ENCODE measurements at places on chromosomes 6 and 20.

GRCh38 chr6:45983062-45983461 lies 32.6 kb downstream of the CLIC5 start:
- no peak for DNase-seq

DNA sequence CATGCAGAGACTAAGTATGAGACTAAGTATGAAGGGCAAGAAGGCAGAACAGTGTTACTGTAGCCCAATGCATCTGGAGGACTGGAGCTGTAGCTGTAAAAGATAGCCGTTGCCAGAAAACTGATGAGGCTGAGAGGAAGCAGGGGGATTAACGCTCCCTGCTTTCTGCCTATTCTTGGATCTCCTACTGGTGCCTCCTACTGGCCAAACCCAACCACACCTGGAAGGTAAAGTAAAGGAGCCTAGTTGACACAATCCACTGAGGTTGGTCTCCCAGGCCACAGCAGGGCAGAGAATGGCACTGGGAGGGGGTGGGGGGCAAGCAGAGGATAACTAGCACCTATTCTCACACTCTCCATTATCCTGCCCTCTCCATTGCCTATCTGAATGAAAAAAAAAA lies 105.0 kb upstream of the MRPS10 start:
- DNase-seq = no peak

DNA sequence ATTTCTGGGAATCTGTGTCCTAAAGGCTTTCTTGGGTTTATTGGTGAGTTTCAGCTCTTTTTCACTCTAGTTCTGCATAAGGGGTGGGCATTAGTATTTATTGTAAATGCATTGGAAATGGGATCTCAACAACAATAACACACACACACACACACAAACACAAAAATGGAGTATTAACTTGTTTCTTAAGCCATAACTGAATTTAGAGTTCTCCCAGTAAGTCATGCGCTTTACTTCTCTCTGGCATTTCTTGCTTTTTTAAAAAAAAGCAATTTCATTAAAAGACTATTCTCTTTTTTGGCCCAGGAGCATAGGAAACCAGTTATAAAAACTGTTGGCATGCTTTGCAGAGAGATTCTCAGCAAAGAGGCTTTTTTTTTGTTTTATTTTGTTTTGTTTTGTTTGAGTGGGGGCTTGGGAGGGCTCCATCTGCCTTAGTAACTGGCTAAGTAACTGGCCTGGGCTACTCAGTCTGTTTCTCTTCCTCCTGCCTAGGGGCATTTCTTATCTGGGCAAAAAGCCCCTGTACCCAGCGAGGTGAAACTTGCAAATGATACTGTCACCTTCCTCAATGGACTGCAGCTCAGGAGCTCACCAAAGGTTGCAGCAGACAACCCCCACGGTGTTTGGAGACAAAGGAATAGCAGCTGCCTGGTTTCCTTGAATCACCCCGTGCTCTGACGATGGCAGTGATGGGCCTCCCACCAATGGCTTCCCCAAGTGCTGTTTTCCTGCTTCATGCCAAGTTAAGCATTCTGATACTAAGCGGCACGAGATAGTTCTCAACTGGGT lies 128.5 kb downstream of the BCAS1 start:
- no peak for DNase-seq

GRCh38 chr20:58077282-58077681 lies 151.2 kb downstream of the ANKRD60 start:
- DNase-seq = no peak

DNA sequence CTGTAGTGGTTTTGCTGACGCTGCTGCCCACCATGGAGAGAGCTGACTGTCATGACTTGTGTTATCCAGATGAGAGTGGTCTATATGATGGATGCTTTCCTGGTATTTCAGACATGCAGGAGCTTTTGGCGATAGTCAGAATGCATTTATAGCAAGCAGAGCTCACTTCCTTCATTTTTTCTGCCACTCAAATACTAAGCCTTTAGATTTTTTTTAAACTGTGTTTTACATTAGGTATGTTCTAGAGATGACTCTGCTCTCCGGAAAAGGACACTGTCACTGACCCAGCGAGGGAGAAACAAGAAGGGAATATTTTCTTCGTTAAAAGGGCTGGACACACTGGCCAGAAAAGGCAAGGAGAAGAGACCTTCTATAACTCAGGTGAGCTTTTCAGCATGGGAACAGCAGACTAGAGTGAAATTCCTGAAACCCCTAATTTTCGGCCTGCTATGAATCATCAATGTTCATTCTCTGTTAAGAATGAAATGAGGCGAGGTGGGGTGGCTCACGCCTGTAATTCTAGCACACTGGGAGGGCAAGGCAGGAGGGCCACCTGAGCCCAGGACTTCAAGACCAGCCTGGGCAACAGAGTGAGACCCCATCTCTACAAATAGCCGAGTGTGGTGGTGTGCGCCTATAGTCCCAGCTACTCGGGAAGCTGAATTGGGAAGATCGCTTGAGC lies 98.6 kb upstream of the CLDN20 start:
- DNase-seq = no peak

DNA sequence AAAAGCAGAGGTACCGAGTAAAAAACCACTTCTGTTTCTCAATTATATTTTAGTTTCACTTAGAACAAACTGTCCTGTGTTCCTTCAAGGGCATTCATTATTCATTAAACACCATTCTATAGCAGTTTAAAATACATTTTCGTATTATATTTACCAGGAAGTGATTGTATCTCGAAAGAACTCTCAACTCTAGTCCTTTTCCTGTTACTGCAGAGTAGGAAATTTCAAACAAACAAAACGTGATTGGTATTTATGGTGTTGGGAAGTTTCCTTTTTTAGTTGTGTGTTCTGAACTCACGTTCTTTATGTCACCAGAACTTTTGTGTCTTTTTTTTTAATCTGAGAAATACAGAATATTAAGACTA lies 139.5 kb upstream of the BTBD3 start:
- DNase-seq = no peak

- DNase-seq = no peak
These were observed 6.5 kb downstream of the RBM38 start for GRCh38 chr20:57397693-57398108.

DNA sequence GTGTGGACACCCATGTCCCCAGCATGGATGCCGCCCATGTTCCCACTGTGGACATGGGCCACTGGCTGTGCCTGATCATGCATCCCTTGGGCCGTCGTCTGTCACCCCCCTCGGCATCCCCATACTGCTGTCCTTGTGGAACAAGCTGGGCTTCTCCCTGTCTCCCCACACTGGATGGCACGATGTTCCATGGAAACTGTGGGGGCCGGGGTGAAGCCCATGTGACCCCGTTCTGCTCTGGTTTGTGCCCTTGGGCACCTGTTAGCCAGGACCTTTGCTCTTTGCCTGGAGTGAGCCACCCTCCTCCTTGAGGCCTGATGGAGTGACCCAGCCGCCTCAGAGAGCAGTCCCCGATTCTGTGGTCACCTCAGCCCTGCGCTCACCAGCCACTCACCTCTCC lies 7.6 kb upstream of the FRMD1 start:
- no peak for DNase-seq

- DNase-seq = no peak
These were observed 219.0 kb downstream of the PREX1 start for GRCh38 chr20:48608756-48609155.

GRCh38 chr6:125316621-125317020 lies 14.9 kb upstream of the HDDC2 start:
- no peak for DNase-seq

GRCh38 chr20:64216910-64217309 lies 38.6 kb upstream of the PCMTD2 start:
- no peak for DNase-seq

GRCh38 chr6:163964789-163965188 lies 550.3 kb downstream of the QKI start:
- DNase-seq = no peak

GRCh38 chr20:61886721-61887595 lies 178.7 kb downstream of the TAF4 start:
- DNase-seq = no peak

DNA sequence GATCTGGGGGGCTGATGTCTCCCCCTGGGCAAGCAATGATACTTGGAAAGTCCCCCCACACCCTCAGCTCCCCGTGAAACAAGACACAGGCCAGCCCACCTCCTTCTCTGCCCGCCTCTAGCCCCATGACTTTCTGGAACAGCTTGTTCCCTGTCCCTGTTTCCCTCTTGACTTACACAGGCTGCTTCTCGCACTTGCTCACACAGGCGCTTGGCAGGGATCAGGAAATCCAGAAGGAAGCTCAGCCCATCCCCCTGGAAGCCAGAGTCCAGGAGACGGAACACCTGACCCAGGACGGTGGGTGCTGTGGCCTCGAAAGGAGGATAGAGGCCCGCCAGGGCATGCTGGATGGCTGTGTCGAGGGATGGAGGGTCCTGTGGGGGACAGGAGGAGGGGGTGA lies 14.8 kb downstream of the KIAA1755 start:
- no peak for DNase-seq

DNA sequence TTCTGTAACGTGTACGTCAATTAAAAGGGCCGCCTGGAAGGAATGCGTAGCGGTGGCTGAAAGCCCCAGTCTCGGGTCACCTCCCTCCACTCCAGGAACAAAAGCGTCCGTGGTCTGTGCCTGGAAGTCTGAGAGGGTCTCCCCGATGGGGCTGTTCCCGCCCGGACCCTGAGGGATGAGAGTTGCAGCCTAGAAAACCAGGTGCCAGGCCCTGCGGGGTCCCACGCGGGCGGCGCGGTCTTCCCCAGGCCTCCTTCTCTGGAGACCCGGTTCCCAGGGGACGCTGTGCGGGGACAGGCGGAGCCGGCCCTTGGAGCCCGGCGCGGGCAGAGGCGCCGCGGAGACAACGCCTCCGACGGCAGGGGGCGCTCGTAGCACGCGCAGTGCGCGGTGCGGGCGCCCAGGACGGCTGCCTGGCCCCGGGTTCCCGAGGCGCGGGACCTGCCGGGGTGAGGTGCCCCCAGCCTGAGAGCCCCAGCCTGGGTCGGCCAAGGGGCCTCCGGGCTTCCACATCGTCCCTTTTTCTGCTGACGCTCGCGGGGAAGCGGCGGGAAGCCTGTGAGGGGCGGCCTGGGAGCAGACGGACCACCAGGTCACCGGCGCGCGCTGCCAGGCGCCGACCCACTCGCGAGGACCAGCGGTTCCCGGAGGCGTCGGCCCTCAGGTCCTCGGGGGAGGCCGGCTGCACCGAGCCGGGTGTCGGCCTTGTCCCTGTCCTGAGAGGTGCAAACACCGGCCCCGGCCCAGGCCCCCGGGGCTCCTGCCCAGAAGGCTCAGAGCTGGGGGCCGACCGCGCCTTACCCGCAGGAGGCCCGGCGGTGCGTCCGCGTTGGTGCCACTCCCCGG lies 5.3 kb upstream of the FOXC1 start:
- no peak for DNase-seq

- DNase-seq = no peak
These were observed 75.9 kb downstream of the PLCG1 start for GRCh38 chr20:41213150-41213820.

DNA sequence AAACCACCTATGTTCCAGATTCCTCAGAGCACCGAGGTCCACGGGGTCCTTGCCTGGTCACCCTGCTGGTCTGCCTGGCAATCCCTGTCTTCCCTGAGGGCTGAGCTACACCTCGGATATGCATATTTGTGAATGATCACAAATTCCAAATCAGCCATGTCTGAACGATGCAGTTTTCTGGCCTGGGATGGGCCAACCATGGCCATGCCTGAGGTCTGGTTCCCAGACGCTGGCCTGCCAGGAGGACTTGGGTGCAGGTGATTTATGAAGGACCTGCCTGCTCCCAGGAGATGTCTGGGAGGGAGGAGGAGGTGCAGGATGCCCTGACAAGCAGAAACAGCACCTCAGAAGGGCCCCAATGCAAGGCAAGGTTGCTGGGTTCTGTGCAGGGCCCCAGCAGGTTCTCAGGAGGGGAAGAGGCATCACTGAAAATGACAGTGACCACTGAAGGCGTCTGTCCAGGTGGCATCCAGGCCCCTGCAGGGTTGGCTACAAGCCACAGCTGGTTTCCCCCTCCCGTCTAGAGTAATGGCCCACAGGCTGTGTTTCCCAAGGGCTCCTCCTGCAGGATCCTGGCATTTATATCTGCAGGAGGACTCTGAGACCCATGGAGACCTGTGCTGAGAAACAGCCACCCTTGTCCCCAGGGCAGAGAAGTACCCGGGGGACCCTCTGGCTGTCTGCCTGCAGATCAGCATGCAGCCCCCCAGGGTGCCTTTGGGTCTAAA lies 205.3 kb downstream of the TAF4 start:
- no peak for DNase-seq

- no peak for DNase-seq
These were observed 199.0 kb downstream of the PDE7B start for GRCh38 chr6:136050475-136050874.

- DNase-seq = no peak
These were observed 347.7 kb downstream of the BCKDHB start for GRCh38 chr6:80454197-80454596.

DNA sequence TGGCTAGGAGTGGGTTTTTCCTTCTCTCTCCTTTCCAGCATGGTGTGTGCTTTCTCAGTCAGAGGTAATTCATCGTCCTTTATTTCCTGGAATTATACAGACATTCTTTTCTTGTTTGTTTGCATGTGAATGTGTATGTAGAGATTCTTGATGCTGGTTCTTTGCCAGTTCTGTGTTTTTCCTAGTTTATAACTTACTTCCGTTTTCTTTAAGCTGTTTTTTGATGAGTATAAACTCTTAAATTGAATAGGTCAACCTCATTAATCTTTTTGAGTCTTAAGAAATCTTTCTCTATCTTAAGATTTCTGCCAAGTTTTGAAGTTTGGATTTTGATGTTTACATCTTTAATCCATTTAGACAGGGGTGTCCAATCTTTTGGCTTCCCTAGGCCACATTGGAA lies 38.7 kb downstream of the IGF2R start:
- no peak for DNase-seq

DNA sequence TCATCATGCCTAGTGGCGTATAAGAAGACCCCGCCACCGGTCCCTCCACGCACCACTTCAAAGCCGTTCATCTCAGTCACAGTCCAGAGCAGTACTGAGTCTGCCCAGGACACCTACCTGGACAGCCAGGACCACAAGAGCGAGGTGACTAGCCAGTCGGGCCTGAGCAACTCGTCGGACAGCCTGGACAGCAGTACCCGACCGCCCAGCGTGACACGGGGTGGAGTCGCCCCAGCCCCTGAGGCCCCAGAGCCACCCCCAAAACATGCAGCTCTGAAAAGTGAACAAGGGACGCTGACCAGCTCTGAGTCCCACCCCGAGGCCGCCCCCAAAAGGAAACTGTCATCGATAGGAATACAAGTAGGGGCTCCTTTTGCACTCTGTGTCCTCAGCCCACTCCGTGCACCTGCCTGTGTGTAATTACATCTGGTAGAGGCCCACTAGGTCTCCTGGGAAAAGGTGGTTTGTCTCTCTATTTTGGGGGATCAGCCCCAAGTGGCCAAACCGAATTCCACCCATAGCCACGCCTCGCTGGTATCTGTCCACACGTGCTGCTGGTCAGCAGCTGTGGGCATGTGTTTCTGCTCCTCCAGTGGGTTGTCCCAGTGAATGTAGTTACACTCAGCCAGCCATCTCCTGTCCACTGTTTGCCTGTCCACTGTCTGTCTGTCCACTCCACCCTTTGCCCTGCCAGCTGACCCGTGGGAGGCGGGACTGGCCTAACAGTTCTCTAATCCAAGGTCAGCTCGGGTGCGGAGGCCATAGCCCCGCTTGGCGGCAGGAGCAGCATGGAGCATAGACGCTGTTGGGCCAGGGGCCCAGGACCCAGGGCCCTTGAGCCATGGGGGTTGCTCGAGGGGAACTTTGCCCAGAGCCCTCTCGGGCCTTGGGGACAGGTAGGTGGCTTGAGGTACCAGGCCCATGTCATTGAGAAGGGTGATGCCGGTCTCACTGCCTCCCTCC lies 44.3 kb upstream of the MYL9 start:
- no peak for DNase-seq

- no peak for DNase-seq
These were observed 5.1 kb downstream of the PEX6 start for GRCh38 chr6:42973926-42974325.

- DNase-seq = no peak
These were observed 5.3 kb downstream of the SFTA2 start for GRCh38 chr6:30926644-30927043.
